ENCODE measurements at places on chromosomes 4 and X. TPM values are rescaled to one million over a fixed set of nuclear protein-coding genes. Genes with fewer than 3 reads are reported as not detected.

Gene MAGT1
- total RNA-seq, result 35.5 TPM

Gene LRBA
- 15.3 TPM for total RNA-seq

Gene PCDH7
- 64.8 TPM for total RNA-seq

Gene RAB33A
- 10.6 TPM for total RNA-seq

Gene KLB
- total RNA-seq, result not detected
